A172 (cell line): ENCODE measurements at places on chromosomes 16 and 17. TPM values are rescaled to one million over a fixed set of nuclear protein-coding genes. Genes with fewer than 3 reads are reported as not detected.
A peak's percentile ranks its signal among the peaks of the same experiment; 100 is the strongest.

DNA sequence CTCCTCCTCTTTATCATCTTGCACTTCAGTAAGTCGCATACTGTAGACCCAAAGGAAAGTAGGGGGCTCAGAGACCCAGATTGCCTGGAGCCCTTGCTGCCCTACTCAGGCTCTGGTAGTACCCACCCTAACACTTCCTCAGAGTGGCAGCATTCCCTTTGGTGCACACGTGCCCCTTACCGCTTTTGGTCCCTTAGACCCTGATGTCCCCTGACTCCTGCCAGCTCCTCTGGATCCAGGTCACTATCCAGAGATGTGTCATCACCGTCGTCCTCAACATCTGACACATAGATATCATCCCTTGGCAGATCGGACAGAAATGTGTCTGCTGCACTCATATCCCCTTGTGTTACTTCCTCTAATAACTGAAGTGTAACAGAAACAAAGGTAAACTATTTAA, 5.4 kb upstream of the PSMC5 start:
- no peak for DNase-seq

GRCh38 chr17:43043307-43043706, 18.3 kb downstream of the RND2 start:
- DNase-seq = no peak

DNA sequence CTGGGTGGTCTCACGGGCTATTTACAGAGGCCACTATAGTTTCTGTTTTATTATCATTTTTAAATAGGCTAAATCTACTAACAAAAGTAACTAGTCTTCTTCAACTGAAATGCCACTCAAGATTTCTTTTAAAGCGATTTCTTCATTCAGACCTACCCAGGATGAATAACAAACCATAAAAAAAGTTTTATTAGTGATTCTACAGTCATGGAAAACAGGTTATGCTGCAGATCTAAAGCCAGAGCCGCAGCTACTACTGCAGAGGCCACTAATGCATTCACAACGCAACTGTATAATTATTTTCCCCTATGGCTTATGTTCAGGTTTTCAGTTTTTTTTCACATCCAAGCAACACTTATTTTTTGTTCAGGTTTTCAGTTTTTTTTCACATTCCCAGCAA, 136.2 kb upstream of the AXIN2 start:
- DNase-seq = no peak

GRCh38 chr17:81868674-81869220, 2.4 kb downstream of the ARHGDIA start:
- DNase-seq = peak; percentile 81

GRCh38 chr16:4695473-4696171, 2.3 kb downstream of the NUDT16L1 start:
- no peak for DNase-seq

DNA sequence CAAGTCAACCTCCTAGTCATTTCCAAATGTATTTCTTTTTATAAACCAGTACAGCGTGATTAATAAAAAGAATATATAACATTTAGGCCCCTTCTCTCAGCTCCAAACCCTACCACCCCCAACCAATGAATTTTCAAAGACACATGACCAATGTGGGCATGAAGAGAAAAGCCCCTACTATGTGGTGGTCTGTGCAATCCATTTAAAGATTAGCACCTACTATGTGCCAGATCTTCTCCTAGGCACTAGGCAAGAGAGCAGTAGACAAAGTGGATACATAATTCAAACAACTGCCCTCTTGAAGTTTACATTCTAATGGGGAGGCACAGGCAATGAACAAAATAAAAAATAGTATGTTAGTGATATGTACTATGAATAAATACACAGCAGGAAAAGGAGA, 19.4 kb downstream of the AXIN2 start:
- no peak for DNase-seq

- DNase-seq = no peak
Observed at GRCh38 chr17:82013341-82013740, 9.3 kb downstream of the CENPX start.

DNA sequence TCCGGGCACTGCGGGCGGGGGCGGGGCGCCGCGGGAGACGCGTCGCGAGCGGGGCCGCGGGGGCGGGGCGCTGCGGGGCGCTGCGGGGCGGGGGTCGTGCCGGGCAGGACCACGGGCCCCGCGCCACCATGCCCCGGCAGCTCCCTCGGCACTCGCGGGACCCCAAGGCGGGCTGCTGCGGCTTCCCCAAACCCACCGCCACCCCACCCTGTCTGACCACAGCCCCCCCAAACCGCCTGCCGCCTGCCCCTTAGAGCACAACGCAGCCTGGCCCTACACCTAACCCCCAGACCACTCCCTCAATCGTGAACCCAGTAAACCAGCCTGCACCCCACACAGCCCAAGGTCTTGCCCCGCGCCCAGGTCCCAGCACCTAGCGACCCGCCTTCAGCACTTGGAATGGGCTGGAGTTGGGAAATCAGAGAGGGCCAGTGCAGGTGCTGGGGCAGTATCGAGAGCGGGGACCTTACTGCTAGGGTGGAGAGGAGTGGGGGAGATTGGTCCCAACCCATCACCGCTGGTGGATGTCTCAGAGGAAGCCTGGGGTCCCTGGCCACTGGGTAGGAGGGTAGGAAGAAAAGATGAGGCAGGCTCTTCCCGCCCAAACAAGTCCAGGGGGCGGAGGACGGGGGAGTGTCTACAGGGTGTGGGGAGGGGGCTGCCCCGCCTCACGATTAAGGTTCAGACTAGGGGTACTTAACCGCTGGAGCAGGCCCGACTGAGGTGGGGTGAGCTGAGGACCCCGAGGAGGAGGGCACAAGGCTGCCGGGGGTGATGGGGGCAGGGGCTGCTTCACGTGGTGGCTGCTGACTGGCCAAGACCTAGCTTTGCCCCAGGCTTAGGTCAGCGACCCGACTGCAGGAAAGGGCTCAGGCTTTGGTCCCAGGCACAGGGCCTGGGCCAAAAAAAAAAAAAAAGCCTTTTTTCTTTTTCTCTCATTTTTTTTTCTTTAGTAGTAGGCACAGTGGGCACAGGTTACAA, 539 bp upstream of the VAMP2 start:
- DNase-seq = no peak

- DNase-seq = no peak
Observed at GRCh38 chr17:66397486-66397885, 95.1 kb downstream of the PRKCA start.

DNA sequence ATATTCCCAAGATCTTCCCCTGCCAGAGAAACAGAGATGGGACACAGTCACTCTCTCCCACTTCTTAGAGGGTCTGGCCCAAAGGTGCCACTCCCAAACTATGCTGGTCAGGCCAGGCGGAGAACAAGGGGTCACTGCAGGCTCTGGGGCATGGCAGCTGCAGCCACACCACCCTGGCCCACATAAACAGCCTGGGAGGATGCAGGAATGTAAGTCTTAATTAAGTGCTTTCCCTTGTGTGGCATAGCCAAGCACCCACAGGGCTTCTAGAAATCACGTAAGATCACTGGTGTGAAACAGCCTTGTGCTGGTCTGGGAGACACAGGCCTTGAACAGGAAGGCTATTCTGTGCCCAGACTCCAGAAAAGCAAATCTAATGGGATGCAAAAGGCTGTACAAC, 31.5 kb downstream of the ABCC12 start:
- DNase-seq = no peak

DNA sequence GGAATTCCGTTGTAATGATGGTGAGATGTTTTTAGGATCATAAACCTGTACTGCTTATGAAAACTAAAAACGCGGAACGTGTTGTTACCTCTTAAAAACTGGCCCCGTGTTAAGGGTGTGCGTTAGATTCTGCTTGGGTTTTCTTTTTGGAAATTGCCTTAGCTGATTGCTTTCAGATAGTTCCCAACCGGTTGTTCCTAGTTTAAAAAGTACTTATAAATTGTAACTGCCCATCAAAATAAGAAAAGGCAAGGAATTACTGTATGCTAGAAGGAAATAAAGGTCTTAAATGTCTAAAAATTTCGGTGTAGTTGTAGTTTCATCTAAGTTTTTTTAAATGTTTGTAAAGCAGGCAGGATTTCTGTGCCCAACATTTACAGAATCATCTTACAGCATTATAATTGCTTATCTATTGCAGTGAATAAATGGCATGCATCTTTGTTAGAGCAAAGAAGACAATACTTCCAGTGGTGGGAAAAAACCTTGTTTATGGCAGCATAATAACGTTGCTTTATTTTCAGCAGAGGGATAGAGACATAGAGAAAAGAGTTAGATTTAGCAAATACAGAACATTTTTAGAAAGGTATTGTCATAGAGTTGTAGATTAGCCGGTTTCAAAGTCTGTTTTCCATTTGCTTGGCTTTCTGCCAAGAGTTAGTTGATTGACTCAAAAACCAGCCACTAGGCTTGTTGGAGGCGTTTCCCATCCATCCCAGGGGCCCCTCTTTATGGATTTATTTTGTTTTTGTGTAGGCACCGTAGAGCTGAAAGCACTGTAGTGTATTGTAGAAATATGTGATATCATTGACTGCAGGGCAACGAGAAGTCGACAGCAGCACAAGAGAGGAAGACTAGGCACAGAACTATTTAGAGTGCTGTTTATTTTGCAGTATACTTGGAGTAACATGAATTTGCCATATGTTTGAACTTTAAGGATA, 1.7 kb downstream of the PPM1D start:
- DNase-seq = peak; percentile 74

GRCh38 chr17:45144199-45145034, 3.9 kb upstream of the HEXIM1 start:
- DNase-seq = no peak

GRCh38 chr16:11400076-11400475, 54.8 kb downstream of the RMI2 start:
- DNase-seq = no peak

- peak; percentile 39 for DNase-seq
Observed at GRCh38 chr17:63961355-63962212, 11.1 kb downstream of the SCN4A start.

- no peak for DNase-seq
Observed at GRCh38 chr16:49912721-49913120, 56.8 kb upstream of the ZNF423 start.

DNA sequence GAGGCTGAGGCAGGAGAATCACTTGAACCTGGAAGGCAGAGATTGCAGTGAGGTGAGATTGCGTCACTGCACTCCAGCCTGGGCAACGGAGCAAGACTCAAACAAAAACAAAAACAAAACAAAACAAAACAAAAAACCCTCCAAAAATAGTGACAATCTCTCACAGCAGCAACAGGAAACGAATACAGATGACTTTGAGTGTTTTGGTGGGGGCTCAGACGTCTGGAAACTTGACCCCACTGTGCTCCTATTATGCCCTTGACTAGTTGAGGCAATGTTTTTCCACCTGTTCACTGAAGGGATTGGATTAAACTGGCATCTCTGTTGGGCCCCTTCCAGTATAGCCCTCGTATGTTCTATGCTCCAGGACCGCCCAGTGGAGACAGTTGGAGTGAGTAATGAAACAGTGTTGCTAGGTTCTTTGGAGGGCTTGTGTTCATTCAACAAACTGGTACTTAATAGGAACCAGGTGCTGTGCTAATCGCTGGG, 167.0 kb downstream of the UTP18 start:
- DNase-seq = no peak

DNA sequence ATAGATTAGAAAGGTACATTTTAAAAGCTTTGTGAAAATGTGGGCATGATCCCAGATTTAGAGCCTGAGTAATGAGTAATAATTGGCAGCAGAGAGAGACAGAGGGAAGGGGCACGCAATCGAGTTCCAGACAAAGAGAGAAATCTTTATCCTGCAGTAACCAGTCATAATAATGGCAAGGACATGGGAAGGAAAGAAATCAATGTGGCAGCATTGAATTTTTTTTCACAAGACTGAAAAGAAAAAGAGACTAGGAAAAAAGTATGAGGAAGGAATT, 790.8 kb upstream of the SOX9 start:
- no peak for DNase-seq

DNA sequence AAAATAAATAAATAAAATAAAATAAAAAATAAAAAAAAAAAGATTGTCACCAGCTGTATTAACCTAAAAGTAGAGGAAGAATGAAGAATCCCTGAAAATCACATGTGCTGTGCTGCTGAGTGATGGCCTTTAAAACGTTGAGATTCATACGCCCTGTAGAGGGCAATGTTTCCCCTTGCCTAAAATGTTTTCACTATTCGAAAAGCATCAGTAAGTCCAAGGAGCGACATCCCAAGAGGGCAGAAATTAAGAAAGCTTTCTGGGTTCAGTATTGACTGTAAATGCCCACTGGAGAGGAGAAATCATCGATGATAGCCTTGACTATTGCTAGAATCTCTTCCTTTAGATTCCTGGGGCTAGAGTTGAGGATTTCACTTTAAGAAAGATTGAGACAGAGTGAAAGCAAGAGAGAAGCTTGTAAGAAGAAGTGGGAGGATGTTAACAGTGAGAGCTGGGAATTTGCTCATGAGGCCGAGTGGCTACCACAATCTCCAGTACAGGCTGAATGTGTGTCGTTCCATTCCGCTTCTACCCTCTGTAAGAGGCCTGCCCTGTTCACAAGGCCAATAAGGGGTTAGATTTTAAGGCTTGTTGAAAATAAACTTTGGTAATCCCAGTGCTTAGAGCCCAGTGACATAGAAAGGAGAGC, 170.8 kb upstream of the FAM20A start:
- DNase-seq = peak; percentile 57

GRCh38 chr16:27847030-27847550, 216.4 kb downstream of the GSG1L start:
- peak; percentile 95 for DNase-seq

- DNase-seq = no peak
Observed at GRCh38 chr16:66493490-66494401, 56.2 kb downstream of the TK2 start.

GRCh38 chr17:67773246-67773645, 52.1 kb upstream of the BPTF start:
- no peak for DNase-seq

DNA sequence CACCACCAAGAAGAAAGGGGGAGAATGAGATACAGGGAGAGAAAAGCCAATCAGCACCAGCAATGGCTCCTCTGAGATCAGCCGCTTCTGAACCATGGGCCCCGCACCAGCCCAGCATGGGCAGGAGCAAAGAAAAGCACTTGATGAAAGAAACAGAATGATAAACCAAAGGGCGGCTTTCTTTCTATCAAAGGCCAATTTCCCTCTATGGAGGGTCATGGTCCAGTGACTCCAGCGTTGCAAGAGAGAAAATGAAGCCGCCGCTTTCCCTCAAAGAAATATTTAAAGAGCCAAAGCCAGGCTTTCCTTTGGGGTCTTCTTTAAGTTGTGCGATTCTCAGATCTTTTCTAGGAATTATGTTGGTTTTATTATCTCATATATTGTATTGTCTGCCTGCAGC, 84.8 kb upstream of the CACNG5 start:
- DNase-seq = no peak

The PRRT2 gene
- total RNA-seq = 3.3 and 7.4 TPM in 2 replicates

The TBC1D3L gene
- total RNA-seq = 2.8 and 4.6 TPM in 2 replicates

The SMURF2 gene
- 45.6 and 50.8 TPM in 2 replicates for total RNA-seq

The USH1G gene
- total RNA-seq = 0.28 TPM in 1 of 2 replicates, not detected in the other

The KRTAP9-6 gene
- not detected in 2 replicates for total RNA-seq

The TBC1D3H gene
- not detected in 2 replicates for total RNA-seq

The C16orf74 gene
- total RNA-seq = 10.9 and 11.1 TPM in 2 replicates

The MYLK3 gene
- 0.69 and 1.00 TPM in 2 replicates for total RNA-seq

The ANKFY1 gene
- total RNA-seq = 16.5 and 21.3 TPM in 2 replicates

The RUNDC3A gene
- total RNA-seq = 0.86 TPM in 1 of 2 replicates, not detected in the other

The KRT12 gene
- total RNA-seq = not detected in 2 replicates

The PYDC1 gene
- not detected in 2 replicates for total RNA-seq

The NHLRC4 gene
- 0.34 TPM in 1 of 2 replicates, not detected in the other for total RNA-seq

The EPX gene
- not detected in 2 replicates for total RNA-seq
